ENCODE measurements at places on chromosomes 1 and 21. TPM values are rescaled to one million over a fixed set of nuclear protein-coding genes. Genes with fewer than 3 reads are reported as not detected.

The SETSIP gene
- not detected for total RNA-seq

The KIF21B gene
- 0.43 TPM for total RNA-seq

The OR6K3 gene
- not detected for total RNA-seq

The NPHS2 gene
- not detected for total RNA-seq

The PCSK9 gene
- total RNA-seq, result not detected

The TMEM81 gene
- 2.5 TPM for total RNA-seq

The TMEM82 gene
- not detected for total RNA-seq

The DIRAS3 gene
- total RNA-seq, result 23.7 TPM

The FCRL5 gene
- total RNA-seq, result not detected

The C1orf185 gene
- total RNA-seq, result not detected

- DNase-seq, result peak; percentile 90
These were observed at the start of gene ATPAF1 for GRCh38 chr1:46667782-46668760. Gene ATPAF1 (minus strand): TSS chr1:46668364. CDS start chr1:46668322, 42 bp downstream.

GRCh38 chr1:9593492-9594465 is 5.1 kb downstream of the TMEM201 start:
- peak; percentile 81 for DNase-seq

- peak; percentile 57 for DNase-seq
These were observed 22.7 kb upstream of the EDN2 start for GRCh38 chr1:41507110-41507720.

DNA sequence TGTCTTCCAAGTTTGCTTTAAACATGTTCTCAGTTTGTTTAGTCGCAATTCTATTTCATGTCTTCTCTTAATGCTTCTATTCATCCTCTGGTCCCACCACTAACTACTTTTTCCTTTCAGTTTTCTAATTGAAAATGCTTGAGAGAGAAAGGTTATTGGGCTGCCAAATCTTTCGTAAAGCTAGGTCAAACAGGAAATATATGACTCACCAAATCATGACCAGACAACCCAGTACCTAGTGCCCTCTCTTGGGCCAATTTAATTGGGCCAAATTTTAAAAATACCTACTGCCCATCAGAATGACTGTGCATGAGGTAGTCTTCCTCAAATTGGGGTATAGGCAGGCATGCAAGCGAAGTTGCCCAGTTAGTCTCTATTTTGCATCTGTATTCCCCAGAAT is 295.4 kb upstream of the PBX1 start:
- DNase-seq, result no peak

GRCh38 chr1:183033205-183033604 is 10.0 kb downstream of the LAMC1 start:
- DNase-seq, result no peak

GRCh38 chr1:21261551-21262292 is 28.5 kb downstream of the ECE1 start:
- peak; percentile 86 for DNase-seq

GRCh38 chr1:18175530-18176377 is 68.2 kb downstream of the IGSF21 start:
- DNase-seq, result no peak

GRCh38 chr1:96388421-96389310 is 332.9 kb upstream of the PTBP2 start:
- DNase-seq, result no peak

- DNase-seq, result no peak
These were observed 90.1 kb downstream of the TLR5 start for GRCh38 chr1:223052931-223053330.

- no peak for DNase-seq
These were observed 110.5 kb downstream of the TOMM20 start for GRCh38 chr1:235018161-235018560.

- DNase-seq, result no peak
These were observed 34.8 kb downstream of the ANKRD13C start for GRCh38 chr1:70319750-70320149.

DNA sequence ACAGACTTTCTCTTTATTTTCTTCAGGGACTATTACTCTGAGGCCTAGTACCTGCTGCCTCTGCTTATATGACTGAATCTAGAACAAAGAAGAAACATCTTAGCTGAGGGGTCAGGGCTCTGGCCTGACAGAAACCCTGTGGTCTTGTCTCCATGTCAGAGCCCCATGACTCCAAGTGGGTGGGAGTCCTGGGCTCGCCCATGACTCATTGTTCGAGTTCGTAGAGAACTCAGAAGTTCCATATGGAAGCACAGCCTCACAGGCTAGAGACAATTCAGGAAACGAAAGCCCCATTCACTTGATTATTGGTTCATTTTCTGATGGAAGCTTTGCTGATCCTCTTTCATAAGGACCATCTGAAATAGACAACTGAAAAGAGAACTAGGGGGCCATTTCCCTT is 73.2 kb downstream of the CD58 start:
- no peak for DNase-seq

- DNase-seq, result no peak
These were observed 36.4 kb downstream of the OLFML2B start for GRCh38 chr1:161987303-161987702.

DNA sequence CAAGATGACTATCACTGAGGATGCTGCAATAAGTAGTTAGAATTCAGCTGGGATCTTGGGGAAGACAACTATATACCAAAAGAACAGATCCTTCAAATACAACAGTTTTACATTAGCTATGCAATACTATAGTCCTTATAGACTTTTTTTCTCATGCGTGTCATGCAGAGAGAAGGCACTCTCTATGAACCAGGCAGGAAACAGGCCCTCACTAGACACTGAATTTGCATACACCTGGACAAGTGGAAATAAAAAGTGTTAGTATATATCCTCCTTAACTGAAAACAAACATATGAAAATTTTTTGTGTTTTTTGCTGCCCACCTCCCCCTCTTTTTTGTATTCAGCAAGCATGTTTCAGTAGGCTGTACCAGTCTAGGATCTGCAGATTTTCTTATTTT is 29.9 kb downstream of the TMCO1 start:
- DNase-seq, result no peak

DNA sequence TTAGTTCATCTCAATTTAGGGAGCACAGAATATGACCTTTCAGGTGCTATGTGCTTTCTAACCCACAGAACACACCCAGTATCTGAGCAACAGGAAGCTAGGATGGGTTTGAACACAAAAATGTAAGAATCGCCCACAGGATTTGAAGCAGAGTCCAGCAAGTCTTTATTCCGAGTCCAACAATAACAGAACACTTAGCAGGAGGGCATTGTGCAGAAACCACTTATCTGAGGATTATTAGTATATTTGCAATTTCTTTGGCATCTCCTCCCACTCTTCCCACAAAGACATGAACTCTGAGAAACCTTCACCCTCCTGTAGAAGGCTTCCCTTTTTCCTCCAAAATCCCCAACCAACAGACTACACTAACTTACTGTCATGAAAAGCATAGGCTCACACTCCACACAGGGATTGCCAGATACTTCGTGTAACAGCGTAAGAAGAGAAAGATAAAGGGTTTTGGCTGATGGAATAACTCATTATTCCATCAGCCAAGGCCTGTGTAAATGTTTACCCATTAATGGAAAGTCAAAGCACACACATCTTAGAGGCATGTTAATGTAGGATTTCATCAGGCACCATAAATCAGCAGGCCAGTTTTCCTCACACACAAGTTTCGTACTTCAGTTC is 16.1 kb downstream of the SIPA1L2 start:
- DNase-seq, result no peak

- peak; percentile 9 for DNase-seq
These were observed 1.7 kb downstream of the CFAP74 start for GRCh38 chr1:2001773-2002411.

- no peak for DNase-seq
These were observed 1.7 kb downstream of the BACE2 start for GRCh38 chr21:41169701-41170100.

DNA sequence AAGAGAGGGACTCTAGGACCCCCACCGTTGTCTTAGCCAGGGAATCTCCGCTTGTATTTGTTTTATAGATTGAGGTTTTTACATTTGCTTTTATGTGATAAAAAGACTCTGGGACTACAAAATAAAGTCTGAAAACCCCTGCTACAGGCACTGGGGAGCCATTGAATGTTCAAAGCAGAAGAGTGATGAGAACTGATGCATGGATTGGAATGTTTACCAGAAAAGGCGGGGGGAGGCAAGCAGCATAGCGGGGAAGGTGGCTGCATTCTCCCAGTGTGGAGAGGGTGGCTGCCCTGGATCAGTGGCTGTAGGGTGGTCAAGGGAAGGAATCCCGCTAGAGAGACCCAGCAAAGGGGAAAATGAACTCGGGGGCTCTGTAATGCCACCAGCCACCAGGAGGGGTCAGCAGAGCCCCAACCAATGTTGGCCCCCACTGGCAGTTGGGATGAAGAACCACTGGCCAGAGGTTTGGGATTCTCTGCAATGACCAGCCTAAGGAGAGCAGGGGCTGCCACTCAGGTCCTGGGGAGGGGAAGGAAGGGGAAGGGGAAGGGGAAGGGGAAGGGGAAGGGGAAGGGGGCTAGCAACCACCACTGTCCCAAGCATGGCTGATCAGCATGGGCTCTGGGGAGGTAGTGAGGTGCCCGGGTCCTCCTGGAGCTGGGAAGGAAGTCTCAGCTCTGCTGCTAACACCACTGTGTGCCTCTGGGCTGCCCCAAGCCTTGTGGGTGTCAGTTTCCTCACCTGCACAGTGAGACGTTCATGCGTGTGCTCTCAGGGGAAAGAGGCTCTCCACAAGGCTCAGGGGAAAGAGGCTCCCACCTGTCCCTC is 19.2 kb upstream of the PEF1 start:
- DNase-seq, result no peak

- no peak for DNase-seq
These were observed 3.9 kb upstream of the LEFTY2 start for GRCh38 chr1:225944951-225945350.

DNA sequence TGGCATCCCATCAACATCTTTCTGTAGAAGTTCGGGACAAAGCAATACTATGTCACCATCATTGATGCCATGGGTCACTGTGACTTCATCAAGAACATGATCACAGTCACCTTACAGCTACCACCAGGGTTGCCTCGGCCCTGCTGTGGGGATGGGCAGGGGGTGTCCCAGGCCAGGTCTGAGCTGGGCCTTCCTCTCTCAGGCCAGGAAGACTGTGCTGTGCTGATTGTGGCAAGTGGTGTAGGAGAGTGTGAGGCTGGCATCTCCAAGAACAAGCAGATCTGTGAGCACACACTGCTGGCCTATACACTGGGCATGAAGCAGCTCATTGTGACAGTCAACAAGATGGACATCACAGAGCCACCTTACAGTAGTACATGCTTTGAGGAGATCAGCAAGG is 20.9 kb upstream of the RPL11 start:
- DNase-seq, result no peak

DNA sequence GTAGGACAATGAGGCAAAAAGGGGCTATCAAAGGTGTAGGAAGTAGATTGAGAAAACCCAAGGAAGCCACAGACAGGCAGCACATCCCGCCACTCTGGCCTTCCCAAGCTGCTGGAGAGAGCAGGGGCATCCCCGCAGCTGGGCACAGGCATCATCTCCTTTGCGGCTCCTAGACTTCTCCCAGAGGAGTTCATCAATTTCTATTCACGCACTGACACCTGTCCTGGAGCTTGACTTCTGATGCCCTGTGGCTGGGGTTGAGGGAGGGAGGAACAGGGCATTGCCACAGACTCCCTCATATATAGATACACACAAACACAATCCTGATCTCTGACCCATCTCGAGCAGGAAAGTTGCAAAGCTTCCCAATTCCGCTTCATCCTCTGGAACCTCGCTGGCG is 1.9 kb upstream of the TFAP2E start:
- DNase-seq, result no peak

DNA sequence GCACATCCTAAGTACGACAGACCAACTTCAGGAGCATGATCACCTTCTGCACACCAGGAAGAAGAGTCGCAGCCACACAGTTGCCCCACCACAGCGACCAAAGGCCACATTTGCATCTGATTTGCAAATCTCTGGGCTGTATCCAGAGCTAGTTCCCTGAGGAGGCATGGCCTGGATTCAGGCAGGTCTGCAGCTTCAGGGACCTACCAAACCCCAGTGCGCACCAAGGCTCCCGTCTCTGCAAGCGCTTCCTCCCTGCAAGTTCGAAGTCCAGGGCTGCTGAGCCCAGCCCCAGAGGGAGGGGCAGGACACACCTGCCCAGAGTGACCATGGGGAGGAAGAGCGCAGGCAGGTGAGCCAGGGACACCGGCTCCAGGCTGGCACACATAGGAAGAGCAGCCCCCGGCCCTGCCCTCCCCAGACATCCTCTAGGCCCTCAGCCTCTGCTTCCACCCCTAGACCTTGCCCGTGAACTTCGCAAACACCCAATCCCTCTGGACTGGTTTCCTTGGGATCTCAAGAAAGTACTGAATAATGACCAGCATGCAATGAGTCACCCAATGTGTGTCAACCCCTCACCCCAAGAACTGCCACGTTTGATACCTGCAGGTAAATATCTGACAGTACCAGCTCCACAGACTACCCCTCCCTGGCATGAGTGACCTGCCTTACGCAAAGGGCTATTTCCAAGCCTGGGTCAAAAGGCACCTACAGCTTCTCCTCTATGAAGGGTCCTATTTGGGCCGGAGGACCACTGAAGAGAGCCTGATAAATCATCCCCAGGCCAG is 36.8 kb downstream of the CASZ1 start:
- no peak for DNase-seq

- no peak for DNase-seq
These were observed 181.0 kb upstream of the ARHGEF16 start for GRCh38 chr1:3273447-3273846.

DNA sequence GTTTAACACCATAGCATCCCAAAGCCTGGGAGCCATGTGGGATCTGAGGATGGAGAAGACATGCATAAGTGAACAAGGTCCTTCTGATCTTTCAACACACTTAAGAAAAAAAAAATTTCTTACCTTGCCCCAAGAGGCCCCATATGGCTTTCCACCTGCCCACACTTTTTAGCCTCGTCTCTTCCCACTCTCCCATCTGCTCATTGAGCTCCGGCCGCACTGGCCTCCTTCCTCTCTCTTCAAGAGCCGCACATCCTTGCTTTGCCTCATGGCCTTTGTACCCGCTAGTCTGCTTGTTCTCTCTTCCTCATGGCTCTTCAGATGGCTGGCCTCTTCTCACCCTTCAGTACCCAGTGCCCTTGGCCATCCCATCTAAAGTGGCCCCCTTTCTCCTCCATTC is 70.2 kb upstream of the PDE4B start:
- no peak for DNase-seq

DNA sequence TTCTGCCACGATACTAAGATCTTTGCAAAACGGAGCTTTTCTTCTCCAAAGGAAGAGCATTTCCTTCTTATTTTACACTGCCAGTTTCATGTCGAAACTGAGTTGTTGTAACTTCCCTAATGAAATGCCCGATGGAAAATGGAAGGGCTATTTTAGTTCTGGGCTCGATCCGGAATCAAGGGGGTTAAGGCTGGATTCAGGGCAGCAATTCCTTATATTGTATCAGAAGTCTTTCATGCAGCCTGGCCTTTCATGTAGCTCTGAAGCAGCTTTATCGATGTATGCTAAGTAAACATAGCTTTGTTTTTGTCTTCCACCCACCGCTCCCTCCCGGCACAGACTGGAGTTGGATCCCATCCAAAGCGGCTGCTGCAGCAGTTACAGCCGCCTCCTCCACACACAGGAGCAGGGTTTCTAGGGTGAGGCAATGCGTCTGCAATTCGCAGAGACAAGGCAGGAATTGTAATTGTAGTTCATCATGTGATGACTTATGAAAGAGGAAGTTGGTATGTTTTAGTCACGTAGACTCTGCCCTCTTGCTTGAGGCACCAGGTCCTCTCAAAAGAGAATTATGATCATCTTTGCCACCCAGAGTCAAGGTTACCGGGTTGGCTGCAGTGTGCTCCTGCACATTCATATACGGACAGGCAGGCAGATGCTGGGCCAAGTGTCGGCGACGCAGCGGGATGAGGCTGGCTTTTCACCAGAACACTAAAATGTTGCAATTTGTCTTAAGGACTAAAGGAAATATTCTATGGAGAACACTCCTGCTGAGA is 2.6 kb upstream of the IRF2BP2 start:
- peak; percentile 92 for DNase-seq

All from Right ventricle myocardium inferior (tissue), 1 donor.